Ureter (tissue), 1 donor: ENCODE measurements at places on chromosomes 11 and 22. TPM values are rescaled to one million over a fixed set of nuclear protein-coding genes. Genes with fewer than 3 reads are reported as not detected.

DNA sequence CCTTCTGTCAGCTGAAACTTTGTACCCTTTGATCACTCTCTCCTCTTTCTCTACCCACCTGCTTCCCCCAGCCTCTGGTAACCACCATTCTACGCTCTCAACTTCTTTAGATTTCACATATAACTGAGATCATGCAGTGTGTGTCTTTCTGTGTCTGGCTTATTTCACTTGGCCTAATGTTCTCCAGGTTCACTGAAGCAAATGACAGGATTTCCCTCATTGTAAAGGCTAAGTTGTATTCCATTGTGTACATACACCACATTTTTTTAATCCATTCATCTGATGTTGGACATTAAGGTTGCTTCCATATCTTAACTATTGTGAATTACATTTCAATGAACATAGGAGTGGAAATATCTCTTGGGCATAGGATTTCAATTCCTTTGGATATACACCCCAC lies 207.6 kb downstream of the MIAT start:
- DNase-seq: no peak

DNA sequence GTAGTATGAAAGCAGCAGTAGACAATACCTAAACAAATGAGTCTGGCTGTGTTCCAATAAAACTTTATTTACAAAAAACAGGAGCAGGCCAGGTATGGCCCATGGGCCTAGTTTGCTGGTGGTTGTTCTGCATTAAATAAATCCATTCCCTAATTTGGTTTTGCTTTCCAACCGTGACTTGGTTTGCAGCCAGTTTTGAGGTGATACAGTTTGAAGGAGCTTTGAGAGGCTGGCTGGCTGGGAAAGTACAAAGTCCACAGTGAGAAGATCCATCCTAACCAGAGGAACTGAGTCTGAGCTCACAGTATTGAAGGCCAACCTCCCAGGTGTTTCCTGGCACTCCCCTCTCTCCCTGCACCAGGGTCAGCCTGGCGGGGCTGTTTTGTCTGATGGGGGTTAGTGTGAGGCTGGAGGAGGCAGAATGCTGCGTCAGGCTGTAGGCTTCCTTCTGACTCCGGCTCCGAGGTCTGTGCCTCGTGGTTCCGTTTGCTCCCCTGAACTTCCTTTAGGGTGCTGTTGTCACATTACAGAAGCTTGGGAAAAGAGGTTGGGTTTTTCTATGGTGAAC lies 129.5 kb downstream of the MICAL2 start:
- no peak for DNase-seq

GRCh38 chr11:104594228-104594958 lies 303.9 kb downstream of the CASP12 start:
- DNase-seq: no peak

The SCUBE2 gene
- total RNA-seq: 357 TPM

- DNase-seq: no peak
These were observed 114.5 kb downstream of the FEZ1 start for GRCh38 chr11:125381499-125382044.

DNA sequence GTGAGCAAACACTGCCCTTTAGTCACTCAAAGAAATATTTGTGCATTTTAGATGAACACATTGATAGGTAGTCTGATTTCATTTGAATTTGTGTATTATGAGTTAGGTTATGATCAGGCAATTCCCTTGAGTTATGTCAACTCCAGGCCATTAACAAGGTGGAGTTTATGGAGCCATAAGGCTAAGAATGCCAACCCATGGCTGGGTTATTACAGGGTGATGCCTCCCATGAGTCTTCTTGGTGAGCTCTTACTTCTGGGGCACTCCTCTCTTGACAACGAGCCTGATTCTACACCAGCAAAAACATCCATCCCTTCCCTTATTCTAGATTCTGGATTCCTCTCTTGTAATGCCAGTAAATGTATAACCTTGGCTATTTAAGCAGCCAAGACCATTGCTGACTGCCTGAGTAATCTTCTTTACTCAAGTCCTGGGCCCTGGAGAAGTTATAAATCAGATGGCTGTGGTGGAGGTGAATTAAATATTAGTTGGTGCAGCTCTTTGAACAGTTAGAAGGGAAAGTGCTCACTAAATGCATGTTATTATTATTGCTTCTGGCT lies 645.7 kb upstream of the TENM4 start:
- DNase-seq: no peak
